ENCODE measurements at places on chromosomes 4 and X.

DNA sequence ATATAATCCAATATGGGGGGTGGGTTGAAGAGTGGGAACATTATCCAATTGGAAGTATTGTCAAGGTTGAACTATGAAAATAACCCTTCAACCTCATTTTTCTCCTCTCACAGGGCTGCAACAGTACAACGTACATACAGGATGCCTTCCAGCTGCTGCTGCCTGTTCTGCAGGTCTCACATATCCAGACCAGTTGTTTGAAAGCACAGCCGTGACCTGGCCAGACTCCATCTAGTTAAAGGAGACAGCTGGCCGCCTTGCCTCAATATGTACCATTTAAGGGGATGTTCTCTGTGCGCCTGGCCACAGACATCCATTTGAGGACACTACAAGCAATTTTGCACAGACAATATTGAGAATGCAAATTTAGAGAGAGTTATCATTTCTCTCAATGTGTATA is 75.7 kb downstream of the FAM114A1 start:
- DNase-seq = no peak

DNA sequence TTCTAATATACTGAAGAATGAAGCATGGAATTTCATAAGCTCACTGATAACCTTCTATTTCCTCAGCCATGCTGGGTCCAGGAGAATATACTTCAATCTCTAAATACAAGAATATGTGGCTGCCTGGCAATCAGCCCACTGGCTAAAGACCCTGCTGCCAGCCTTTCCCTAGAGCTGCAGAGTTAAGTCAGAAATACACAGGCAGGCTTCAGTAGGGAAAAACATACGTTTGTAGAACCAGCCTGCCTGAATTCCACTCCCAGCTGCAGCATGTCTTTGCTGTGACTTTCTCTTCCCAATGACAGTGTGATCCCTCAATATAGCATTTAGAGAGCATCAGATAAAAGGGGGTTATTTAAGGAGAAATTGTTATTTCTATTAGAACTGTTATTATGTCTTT is 289.1 kb downstream of the PCDH19 start:
- no peak for DNase-seq

DNA sequence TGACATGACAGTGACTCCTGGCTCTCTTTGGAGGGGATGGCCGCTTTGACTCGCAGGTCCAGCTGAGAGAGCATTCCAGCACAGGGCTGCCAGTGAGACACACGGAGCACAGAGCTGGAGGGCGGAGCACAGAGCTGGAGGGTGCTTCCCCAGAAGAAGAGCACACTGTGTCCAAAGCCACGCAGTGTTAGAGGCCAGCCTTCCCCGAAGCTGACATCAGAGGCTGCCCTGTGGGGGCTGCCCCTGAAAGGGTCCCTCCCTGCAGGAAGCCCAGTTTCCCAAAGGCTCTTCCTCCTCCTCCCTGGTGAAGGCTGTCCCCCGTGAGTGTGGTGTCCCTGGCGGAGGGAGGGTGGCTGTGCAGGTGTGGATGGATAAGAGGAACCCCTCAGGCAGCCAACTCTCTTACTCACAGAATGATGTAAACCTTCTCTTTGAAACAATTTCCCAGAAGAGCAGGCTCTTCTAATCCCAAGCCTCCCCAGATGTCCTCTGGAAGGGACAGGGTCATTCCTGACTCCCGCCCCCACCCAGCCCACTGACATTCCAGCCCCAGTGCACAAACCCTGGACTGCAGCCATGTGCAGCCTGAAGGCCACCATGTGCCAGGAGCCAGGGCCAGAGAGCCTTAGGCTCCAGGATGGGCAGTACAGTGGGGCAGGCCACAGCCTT is 53.4 kb downstream of the PSAPL1 start:
- no peak for DNase-seq

- peak; percentile 6 for DNase-seq
Measured at GRCh38 chrX:39008549-39008948, 207.3 kb downstream of the MID1IP1 start.

DNA sequence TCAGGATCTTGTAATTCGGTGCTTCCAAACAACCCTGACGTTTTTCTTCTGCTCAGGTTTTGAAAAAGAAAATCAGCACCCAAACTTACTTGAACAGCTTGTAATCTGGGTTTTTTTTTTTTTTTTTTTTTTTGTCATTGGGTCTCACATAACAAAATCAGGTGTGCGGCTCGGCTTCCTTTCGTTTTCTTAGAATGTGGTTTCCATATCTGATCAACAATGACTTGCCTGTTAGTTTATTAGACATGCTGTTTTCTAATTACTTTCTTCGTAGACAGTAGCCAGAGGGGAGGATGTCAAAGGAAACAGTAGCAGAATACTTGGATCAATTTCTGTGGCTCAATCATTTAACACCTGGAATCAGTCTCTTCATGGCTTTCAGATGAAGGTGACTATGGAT is 890 bp upstream of the FREM3 start:
- peak; percentile 49 for DNase-seq

GRCh38 chr4:42671431-42672194 is 14.7 kb upstream of the ATP8A1 start:
- DNase-seq = no peak

DNA sequence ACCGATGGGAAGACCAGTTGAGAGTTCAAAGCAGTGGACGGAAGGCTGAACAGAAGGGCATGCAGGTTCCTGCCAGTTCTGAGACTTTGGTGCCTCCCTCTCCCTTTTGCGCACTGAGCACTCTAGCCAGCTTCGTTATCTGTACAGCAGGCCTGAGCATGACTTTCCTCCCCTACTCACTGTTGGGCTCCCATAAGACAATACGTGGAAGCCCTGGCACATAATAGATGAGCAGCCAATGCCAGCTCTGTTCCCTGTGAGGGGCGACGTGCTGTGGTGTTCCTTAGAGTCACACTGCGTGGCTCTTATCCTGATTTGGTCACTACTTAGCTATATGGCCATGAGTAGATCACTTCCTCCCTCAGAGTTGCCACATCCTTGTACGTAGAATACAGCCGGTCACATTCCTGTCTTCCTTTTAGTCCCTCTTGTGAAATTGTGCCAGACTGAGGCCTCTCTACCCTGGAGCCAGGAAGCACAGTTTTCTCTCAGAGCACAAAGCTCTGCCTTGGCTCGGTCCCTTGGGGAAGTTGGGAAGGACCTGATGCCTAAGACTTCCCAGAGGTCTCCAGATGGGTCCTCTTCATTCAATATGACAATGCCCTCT is 160.4 kb upstream of the MAMLD1 start:
- no peak for DNase-seq

- DNase-seq = peak; percentile 63
Measured at GRCh38 chrX:119427024-119427794, 28.1 kb downstream of the SLC25A43 start.

GRCh38 chrX:19152762-19153161 is 30.5 kb upstream of the ADGRG2 start:
- DNase-seq = no peak

DNA sequence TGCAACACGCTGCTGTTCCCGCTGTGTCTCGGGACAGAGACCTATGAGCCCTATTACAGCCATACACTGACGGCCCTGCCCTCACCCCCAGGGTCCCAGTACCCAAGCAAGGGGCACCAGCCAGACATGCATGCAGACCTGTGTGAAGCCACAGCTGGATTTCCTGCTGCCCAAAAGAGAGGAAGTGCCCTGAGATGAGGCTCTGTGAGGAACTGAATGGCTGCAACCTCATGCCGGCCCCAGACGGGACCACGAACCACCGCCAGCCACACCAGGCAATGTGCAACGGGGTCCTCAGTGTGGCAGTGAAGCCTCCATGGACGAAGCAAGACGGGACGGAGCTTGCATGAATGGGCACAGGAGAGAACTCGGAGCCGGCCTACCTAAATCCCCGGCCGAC is 21.1 kb downstream of the CTBP1 start:
- no peak for DNase-seq

- peak; percentile 70 for DNase-seq
Measured at GRCh38 chr4:54586320-54586955, 71.3 kb upstream of the KIT start.

- DNase-seq = peak; percentile 61
Measured at GRCh38 chr4:170231377-170231776, 141.6 kb upstream of the AADAT start.

DNA sequence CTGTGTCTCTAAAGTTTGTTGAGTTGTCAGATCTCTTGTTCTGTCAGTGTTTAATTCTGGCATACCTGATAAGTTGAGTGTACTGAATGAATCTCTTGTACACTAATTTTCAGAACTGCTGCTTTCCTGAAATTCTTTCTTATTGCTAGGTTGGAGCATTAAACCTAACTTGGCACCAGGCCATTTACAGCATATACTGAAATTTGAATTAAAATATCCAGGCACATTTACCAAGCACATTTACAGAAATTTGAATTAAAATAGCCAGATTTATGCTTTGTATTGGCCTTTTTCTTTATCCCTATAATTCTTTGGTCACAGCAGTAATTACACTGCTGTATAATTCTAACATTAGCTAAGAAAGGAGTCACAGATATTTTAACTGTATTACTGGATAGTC is 8.9 kb downstream of the TMEM33 start:
- no peak for DNase-seq

- DNase-seq = no peak
Measured at GRCh38 chr4:182143822-182144625, 99.2 kb upstream of the TENM3 start.

GRCh38 chr4:62872856-62873255 is 1536.4 kb downstream of the TECRL start:
- no peak for DNase-seq

DNA sequence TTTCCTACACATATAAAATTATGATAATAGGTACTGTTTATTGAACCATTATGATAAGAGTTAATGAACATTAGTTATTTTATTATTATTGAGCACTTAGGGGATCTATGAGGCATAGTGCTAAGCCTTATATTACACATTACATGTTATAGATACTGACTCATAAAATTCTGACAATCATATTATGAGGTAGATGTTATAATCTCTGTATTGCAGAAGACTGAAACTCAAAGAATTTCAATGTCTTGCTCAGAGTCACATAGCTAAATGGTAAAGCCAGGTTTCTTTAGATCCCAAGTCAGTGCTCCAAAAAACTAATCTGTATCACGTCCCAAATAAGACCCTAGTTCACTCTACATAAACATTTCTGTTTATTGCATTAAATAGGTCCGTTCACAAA is 207.2 kb upstream of the CNKSR2 start:
- DNase-seq = no peak

DNA sequence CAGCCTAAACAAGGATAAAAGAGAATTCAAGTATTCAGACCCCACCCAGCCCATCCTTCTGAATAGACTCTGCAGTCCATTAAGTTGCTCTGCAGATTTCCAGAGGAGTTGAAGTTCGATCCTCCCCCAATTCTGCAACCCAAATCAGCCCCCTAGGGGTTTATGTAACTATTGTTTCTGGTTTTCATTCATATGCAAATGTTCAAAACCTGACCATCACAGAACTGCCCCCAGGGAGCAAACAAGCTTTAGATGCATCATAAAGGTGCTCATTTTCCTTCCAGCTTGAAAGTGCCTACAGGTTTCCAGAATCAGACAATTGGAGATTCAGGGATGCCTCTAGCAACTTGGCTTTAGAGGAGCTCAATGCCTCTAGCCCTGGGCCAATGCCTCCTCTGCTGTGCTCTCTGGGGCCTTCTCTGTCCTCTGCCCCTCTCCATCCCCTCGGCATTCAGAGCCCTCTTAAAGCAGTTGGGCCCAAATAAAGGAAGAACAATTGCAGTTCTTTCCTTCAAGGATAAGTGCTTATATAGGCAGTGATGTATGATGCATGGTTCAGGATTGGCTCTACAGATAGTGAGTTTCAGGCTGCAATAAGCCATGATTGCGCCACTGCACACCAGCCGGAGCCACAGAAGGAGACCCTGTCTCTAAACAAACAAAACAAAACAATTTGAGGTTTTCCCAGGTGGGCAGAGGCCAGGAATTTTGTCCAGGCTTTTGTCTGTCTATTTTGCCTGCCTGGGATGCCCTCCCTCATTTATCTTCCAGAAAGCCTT is 23.5 kb upstream of the SPINK2 start:
- DNase-seq = no peak

DNA sequence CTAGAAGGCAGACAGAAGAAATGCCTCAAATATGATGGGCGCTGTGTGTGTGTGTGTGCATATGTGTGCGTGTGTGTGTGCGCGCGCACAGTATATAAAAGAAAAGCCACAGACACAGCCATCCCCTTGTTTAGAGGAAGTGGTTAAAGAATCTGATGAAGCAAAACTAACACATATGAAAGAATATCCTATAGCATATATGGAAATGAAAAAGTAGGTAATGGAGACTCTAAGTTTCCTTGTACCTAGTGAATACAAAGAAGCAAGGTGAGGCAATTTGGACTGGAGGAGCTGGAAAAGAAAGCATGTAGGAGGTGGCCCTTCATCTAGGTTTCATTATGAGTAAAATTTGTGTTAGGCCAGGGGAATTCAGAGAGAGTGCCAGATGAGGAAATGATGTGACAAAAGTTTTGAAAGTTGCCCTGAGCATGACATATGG is 58.6 kb upstream of the MCF2 start:
- DNase-seq = peak; percentile 20

DNA sequence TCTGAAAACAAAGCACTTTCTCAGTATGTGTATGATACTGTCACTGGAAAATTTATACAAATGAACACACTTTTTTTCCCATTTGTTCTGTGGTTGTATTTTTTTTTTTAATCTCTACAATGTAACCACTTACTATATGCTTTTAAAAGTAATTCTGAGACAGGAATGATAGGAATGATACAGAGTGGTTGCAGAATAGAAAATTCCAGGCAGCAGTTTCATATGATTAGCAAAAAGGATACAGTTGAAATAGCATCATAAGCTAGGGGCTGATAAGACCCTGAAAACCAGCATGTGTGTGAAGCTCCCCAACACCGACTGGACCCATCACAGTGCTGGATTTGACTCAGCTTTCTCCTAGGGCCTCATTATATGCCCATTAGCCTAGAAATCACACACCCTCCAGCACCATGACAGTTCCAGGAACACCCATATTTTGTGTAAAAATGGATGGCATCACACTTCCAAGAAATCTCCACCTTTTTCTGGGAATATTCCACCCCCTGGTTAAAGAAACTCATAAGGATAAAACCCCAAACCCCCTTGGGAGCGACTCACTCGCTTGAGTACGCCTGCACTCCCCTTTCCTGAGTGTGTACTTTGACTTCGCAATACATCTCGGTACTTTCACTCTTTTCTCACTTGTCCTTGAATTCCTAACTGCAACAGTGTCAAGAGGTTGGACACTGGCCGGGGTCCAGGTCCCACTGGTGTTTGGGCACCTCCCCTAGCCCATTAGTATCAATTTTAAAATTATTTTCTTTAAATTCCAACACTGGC is 77.4 kb upstream of the AGA start:
- DNase-seq = no peak

- no peak for DNase-seq
Measured at GRCh38 chrX:132266583-132267355, 47.5 kb upstream of the RAP2C start.

GRCh38 chr4:76809594-76810305 is 88.2 kb downstream of the SOWAHB start:
- DNase-seq = no peak

- no peak for DNase-seq
Measured at GRCh38 chr4:79723507-79723906, 315.5 kb upstream of the GK2 start.

GRCh38 chr4:10050261-10050661 is 29.0 kb upstream of the SLC2A9 start:
- DNase-seq = no peak

DNA sequence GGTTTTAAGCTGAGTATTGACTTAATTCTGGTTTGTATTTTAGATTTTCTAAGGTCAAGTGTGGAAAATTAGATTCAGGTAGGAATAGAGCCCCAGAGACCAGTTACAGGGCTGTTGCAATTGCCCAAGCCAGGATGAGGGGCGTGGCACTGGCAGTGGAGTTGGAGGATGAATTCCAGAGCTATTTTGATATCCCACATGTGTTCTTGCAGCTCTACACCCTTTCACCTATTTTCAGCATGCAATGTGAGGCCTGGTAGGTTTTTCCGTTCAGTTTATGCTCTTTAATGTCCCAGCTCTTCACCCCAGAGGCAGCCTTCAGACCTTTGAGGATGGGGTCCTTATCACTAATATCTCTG is 17.9 kb upstream of the OGT start:
- DNase-seq = no peak

Data from OCI-M1 (cell line).